ENCODE measurements at places on chromosomes 6 and 20.

GRCh38 chr6:14147891-14148290, 30.3 kb downstream of the CD83 start:
- DNase-seq = no peak

DNA sequence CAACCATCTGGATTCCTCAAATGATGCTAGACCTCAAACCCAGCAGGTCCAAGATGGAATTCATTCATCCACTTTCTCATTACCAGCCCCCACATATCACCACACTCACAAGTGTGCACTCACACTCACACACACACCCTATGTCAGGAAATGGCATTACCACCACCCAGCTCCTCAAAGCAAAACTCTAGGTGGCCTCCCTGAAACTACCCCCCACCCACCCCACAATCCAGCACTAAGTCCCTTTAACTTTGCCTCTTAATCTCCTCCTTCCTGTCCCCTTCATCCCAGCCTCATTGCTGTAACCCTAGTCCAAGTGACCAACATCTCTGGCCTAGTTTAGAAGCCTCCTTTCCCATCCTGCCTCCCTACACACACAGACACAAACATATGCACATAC, 109.4 kb downstream of the TNFAIP3 start:
- DNase-seq = no peak

DNA sequence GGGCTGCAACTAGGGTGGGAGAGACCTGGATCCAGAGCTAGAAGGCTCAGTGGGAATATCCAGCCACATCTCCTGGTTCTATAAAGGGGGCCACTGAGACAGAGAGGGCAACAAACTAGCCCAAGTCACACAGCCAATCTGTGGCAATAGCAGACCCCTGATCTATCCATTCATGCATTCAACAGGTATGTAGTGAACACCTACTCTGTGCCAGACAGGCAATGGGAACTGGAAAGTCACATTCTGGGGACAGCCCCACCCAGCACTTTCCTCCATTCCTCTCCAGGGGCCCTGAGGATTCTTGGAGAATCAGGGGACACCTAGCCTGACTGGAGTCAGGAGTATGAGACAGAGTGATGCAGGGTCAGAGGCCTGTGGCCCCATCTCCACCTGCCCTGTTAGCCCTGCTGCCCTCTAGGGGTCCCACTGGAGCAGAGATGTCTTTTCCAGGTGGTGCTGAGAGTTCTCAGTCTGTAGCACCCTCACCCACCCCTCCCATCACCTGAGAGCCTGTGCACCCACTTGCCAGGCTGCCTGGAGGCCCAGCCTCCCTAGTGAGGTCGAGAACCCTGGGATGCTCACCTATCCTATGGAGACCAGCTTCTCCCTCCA, 13.6 kb downstream of the BPIFA2 start:
- no peak for DNase-seq

GRCh38 chr6:125791151-125791819, 525 bp downstream of the NCOA7 start:
- peak; percentile 57 for DNase-seq
